Stimulated activated CD8-positive, alpha-beta memory T cell treated with anti-CD3 and anti-CD28 coated beads, Interleukin-2, amount 100 ng/mL, for 1 hour (primary cell): ENCODE measurements at places on chromosomes 1 and 21.

- no peak for DNase-seq
Measured at GRCh38 chr1:205279986-205280385, 41.6 kb downstream of the NUAK2 start.

- DNase-seq = no peak
Measured at GRCh38 chr21:37758982-37759381, 157.3 kb downstream of the KCNJ6 start.

DNA sequence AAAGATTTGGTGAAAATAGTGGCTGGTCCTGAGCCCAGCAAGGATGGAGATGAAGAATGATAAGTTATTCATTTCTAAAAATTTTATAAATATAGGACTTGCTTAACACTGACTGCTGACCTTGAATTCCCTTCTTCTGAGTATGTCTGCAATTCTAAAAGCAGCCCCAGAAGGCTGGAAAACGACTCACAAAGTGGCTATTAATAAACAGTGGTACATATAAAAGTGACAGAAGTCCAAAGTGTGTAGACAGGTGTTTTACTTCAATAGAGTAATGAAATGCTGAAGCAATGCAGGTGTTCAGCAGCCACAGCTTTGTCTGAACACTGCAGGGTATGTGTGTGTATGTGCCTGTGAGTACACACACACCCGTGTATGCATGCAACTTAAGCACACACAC lies 219.0 kb upstream of the NRIP1 start:
- DNase-seq = no peak

DNA sequence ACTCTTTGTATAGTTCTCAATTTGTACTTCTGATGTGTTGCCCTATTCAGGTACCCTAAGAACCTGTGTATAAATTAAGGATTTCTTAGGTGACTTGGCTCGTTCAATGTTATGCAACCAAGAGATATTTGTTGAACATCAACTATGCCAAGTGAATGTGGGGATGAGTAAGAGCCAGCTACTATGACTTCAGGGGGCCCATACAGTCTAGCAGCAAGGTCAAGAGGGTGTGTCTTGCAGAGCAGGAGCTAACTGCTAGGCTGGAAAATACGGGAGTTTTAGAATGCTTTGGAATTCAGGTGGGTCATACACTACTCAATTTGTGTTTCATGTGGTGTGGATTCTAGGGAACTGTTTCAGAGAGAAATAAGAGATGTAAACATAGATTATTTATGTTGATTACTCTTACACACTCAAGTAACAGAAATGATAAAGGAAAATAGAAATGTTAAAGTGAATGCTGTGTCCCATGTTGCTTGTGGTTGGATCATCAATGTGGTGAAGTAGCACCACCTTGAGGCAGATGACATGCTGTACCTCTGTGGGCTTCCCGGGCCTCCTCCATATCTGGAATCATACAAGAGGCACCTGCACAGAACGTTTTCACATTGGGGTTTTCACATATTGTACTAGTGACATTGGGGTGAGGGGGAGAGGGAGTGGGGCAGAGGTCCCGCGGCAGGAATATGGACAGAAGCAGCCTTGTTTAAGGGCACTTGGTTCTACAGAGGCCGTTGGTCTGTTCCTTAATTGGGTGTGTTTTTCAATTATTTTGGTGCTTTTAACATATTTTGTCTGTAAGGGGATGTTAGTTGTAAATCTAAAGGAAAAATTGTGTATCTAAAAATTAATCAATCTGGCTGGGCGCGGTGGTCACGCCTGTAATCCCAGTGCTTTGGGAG lies 12.4 kb downstream of the ARPC5 start:
- no peak for DNase-seq

DNA sequence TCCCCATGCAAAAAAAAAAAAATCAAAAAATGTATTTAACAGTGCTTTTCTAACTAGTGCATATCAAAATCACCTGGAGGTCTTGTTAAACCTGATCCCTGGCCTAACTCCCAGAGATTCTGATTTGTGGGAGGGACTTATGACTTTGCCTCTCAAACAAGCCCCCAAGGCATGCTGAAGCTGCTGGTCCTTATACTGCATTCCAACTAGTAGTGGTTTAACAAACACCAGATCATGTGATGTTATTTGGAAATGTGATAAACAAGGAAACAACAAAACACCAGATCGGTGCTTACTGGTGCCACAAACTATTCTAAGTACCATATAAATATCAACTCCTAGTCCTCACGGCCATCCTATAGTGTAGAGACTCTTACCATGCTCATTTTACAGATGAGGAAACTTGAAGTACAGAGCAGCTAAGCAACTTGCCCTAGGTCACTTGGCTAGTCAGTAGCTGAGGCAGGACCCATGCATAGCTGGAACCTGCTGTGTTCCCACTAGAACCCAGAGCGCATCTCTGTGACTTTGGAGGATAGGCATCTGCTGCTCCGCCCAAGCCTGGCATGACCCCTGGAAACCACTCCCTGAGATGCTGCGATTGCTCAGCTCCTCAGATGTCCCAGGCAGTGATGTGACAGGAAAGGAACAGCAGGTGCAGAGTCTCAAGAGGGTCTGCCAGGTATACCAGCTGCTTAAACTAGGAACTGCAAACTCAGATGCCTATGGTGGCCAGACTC lies 38.1 kb downstream of the SOX13 start:
- DNase-seq = no peak

- DNase-seq = no peak
Measured at GRCh38 chr1:244896550-244896949, 32.2 kb upstream of the HNRNPU start.

DNA sequence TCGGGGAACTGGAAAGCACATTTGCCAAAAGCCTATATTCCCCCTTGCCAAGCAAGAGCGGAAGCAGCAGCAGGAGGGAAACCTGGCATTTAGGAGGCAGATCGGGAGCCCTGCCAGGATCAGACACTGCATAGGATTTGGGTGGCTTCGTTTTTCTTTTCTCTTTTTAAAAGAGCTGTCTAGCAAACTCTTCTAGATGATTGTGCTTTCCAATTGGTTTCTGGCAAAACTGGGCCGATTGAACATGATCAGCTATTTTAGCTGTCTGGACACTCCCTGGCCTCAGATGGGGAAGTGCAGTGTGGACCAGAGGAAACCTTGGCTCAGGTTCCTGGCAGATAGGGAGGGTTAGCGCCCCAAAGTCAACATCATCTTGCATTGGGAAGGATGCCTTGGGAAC lies 414.0 kb upstream of the KAZN start:
- DNase-seq = no peak

DNA sequence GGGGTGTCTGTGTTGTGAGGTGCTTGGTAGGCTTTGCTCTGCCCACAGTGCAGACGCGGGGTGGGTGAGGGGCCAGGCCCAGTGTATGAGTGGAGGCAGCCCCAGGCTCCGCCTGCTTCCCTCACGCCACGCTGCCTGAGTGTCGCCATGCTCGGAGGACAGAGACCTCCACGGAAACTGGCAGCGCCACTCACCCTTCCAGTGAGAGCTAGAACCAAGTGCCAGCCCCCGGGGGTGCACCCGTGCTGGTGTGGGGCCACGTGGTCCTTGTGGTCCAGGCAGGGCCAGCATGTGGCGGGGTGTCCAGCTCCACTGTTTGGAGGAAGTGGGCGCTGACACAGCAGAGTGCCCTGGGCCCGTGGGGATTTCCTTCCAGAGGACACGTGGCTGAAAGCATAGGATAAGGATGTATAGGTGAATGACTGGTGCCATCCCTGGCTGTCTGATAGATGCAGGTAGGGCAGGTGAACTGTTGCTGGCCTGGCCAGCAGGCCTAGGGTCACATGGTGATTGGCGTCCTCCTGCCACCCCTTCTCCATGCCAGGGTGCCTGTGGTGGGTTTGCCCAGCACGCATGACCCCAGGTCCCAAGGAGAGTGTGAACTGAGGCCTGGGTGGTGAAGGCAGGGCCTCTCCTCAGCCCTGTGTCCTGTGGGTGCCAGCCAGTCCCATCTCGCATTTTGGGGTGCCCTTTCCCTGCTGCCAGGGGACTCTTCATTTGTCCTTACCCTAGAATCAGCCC lies 3.8 kb downstream of the LRRC3 start:
- no peak for DNase-seq

- DNase-seq = no peak
Measured at GRCh38 chr21:41250519-41250918, 66.1 kb upstream of the FAM3B start.

DNA sequence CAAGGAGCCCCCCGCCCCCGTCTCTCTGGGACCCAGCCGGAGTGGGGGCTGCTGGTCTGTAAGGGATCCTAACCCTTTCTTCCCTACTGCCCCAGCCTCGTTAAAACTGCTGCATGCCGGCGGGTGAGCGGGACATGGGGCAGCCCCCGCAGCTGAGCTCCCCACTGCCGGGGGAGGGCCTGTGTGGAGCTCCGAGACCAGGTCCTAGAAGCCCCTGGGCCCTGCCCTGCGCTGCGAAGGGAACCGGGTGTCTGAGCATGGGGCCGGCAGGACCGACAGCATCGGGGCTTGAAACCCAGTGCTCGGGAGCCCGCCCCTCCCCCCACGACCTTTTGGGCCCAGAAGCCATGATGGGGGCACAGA lies 9.2 kb upstream of the COL6A1 start:
- no peak for DNase-seq

GRCh38 chr1:238606896-238607295 lies 716.2 kb upstream of the ZP4 start:
- DNase-seq = no peak

- no peak for DNase-seq
Measured at GRCh38 chr1:152444045-152444444, 30.0 kb upstream of the CRNN start.

GRCh38 chr1:30764939-30765555 lies 7.5 kb upstream of the LAPTM5 start:
- no peak for DNase-seq

DNA sequence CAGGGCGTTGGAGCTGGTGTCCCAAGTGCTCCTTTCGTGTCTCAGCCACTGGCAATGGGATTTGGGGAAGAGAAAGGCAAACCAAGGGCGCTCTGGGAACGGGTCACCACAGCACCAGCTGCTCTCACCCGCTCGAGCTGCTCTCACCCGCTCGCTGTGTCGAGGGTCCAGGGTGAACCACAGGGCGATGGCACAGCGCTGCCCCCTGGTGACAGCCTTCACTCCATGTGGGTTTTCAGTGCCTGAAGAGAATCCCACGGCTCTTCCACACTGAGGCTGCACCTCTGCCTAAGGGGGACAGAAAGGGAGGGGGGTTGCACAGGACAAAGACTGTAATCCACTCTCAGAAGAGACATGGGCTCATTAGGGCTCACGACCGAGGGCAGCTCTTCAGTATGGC lies 7.1 kb upstream of the CLDN19 start:
- DNase-seq = no peak

DNA sequence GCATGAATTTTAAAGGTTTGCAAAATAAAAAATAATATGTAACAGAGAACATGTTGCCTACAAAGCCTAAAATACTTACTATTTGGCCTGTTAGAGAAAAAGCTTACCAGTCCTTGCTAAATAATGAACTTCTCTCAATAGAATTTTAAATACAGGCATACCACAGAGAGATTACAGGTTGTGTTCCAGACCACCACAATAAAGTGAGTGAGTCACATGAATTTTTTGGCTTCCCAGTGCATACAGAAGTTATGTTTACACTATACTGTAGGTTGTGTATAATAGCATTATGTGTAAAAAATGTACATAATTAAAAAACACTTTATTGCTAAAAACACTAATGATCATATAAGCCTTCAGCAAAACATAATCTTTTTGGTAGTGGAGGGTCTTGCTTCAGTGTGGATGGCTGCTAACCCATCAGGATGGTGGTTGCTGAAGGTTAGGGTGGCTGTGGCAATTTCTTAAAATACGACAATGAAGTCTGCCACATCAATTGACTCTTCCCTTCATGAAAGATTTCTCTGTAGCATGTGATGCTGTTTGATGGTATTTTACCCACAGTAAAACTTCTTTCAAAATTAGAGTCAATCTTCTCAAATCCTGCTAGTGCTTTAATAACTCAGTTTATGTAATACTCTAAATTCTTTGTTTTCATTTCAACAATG lies 48.6 kb downstream of the SCYL3 start:
- DNase-seq = no peak

GRCh38 chr1:215768303-215768702 lies 201.2 kb downstream of the KCTD3 start:
- no peak for DNase-seq

- no peak for DNase-seq
Measured at GRCh38 chr1:39130325-39130724, 74.2 kb upstream of the MACF1 start.

GRCh38 chr1:234539666-234540403 lies 60.9 kb upstream of the TARBP1 start:
- no peak for DNase-seq

DNA sequence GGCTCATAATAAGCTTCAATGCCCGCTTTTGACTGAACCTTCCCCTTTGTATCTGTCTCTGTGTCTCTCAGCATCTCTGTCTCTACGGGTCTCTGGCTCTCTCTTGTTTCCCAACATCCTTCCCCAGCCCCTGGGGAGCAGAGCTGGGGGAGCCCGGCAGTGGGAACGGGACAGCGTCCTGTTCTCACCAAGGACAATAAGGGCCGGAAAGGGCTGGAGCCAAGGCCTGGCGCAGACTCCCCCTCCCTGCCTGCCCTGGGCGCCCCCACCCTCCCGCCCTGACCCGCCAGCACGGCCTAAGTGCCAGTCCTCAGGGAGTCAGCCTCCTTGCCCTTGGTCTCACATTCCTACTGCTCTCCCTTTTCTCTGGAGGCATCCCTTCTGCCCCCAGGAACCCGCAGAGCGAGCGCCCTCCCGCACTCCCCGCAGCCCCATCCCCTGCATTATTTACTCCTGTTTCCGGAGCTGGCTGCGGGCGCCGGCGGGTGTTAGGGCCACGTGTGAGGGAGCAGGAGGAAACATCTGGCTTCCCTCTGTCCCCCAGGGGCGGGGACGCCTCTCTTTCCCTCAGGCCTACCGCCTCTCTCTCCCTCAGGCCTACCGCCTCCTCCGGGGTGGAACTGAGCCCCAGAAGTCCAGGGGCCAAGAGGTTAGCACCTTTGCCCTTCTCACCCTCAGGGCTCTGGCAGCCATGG lies 6.5 kb downstream of the KRTCAP2 start:
- no peak for DNase-seq

DNA sequence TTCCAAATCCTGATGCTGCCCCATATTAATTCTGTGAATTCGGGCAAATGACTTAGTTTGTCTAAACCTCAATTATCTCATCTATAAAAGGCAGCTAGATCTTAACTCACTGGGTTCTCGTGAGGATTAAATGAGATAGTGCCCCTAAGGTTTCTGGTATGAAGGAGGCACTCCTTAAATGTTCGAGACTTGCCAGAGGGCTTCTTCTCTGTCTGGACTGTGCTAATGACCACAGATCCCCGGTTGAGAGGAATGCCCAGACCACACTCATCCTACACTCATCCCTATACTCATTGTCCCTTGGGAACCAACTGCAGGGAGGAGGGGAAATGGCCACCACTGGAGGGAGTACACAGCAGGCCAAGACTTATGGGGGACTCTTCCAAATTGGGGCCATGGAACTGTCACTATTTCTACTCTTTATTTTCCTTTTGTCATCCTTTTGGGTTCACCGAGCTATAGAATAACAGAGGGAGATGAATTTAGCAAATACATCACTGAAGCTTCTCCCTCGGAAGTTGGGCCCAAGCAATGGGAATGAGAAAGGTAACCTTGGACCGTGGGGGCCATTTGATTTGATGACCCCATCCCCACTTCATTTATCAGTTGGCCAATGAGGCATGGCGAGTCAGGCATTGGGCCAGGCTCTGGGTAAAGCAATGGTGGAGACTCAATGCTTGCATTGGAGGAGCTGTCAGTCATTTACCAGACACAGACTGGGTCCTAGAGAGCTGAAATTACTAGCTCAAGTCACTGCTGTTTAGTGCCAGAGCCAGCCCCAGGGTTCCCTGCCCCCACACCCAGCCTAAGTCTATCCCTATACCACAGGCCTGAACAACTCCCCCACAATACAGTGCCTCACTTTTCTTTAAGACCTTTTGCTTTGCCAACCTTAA lies 5.1 kb downstream of the ATF3 start:
- DNase-seq = no peak

- DNase-seq = no peak
Measured at GRCh38 chr1:93025572-93025971, 53.5 kb upstream of the MTF2 start.
